ENCODE measurements at places on chromosomes 2 and 18.

GRCh38 chr2:108945969-108946368 lies 43.1 kb downstream of the EDAR start:
- no peak for DNase-seq

GRCh38 chr2:126901459-126901858 lies 2.8 kb downstream of the TEX51 start:
- no peak for DNase-seq

DNA sequence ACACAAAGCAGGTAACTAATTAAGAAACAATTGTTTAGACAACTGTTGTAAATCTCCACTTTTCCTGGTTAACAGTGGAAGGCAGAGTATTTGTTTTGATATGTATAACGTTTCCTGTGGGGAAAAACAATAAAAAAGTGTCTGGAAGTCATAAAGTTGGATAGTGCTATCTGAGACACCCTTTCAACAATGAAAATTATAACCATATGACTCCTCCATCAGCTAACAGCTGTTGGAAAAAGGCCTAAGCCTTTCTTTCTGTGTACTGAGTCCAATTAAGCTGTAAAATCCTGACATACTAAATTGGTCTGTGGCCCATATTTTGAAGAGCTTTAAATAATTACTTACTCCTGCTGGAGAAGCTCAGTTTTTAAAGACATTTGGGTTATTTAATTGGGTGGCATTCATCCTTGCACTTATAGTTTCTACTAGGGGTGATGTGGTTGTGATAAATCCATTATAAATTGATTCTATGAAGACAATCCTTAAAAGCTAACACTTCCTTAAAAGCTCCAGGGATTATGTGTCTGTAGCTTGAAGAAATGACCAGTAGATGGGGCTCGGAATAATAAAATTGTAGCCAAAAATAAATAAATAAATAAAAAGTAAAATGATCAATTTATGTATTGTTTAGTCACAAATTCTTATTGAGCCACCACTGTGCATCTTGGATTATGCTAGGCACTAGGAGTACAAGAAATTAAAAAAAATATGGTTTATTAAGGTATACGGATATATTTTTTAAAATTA lies 698.1 kb upstream of the NXPH2 start:
- no peak for DNase-seq

GRCh38 chr2:155368934-155369333 lies 670.4 kb downstream of the KCNJ3 start:
- DNase-seq: peak; percentile 32

DNA sequence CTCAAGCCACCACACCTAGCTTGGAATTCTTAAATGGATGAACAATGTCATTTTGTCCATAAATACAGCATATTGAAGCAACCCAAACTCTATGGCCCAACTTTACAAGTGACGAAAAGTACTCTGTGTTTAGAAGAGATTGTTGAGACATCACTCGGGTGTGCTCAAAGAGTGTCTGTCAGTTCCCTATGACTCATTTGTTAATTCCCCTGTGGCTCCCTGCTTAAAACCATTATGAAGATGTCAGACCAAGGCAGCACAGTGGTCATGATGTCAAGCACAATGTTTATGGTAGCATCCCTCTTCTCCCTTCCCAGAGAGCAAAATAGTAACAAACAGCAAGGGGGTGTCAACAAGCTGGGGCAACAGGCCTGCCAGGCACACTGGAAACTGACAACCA lies 3.0 kb downstream of the LYG1 start:
- no peak for DNase-seq

GRCh38 chr2:84631047-84631446 lies 114.7 kb downstream of the DNAH6 start:
- DNase-seq: peak; percentile 48

GRCh38 chr2:230319211-230319862 lies 7.7 kb upstream of the SP140L start:
- DNase-seq: no peak

DNA sequence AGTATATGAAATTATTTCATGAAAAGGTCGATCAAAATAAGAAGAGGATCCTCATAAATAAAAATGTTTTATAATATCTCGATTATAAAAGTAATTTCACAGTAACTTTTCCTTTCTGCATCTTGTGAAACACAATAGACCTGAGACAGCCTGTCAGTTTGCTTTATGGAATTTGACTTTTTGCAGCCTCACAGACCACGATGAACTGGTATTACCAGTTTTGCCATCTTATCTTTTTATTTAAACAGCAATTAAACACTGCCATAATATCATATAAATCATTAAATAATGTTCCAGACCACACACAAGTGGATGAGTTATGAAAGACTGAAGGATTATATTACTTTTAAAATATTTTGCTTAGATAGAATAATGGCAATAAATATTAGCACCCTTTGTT lies 10.7 kb upstream of the GALNT3 start:
- no peak for DNase-seq

DNA sequence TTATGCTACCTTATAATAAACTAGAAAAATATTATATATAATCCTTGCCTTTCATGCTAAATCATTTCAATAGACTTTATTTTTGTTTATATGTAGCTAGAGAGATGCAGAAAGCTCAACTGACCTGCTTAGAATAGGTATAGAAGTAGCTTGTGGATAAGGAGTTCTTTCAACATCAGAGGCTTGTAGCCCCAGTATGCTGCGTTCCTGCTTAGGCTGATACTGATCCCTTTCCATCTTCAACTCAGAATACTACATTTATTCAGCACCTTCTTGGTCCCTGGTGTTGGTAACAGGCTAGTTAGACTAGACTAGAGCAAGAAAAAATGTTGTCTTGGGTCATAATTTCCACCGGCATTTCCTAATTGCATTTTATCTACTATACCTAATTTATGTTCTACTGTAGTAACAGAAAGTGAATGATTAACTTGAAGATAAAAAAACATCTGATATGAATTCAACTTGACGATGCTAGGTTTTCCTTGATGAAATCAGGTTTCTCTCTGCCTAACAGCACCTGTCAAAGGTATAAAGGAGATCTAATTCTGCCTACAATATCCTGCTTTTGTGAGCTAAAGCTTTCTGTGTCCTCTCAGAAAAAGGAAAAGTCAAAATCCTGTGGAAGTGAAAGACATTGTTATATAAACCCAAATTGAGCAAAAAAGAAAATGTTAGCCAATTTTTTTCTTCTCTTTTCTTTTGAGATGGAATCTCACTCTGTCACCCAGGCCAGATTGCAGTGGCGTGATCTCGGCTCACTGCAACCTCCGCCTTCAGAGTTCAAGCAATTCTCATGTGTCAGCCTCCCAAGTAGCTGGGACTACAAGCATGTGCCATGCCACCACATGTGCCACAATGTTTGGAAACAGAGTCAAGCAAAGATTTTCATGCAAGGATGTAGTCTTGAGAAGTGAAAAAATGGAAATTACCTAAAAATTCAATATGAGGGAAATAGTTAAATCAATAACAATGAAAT lies 5.8 kb downstream of the PECR start:
- no peak for DNase-seq

DNA sequence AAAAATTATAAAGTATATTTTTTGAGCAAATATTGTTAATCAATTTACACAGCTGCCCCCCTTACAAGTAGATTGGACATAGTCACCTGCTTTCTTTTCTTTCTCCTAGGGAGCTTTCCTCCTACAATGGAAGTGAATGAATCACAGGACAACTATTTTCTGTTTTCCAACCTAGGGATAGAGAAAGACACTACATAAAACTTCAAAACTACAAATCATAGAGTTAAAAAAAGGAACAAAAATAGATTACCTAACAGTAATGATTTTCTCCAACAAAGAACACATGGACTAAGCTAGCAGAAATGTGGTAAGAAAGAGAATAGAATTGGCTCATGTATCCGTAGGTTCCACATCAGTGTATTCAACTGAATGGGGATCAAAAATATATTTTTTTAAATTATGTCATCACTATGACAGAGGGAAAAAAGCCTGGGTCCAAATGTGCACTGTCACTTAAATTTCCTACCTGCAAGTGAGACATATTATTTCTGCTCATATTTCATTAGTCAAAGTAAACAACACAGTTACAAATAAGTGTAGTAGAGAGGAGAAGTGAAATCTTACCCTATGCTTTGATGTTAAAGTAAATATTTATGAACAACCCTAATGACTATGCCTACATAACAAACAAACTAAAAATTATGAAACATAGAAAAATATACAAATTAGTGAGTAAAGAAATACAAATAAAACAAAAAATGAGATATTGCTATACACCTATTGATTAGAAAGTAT lies 756.7 kb downstream of the SOCS6 start:
- no peak for DNase-seq

GRCh38 chr2:98832172-98832571 lies 101.2 kb upstream of the MGAT4A start:
- no peak for DNase-seq

DNA sequence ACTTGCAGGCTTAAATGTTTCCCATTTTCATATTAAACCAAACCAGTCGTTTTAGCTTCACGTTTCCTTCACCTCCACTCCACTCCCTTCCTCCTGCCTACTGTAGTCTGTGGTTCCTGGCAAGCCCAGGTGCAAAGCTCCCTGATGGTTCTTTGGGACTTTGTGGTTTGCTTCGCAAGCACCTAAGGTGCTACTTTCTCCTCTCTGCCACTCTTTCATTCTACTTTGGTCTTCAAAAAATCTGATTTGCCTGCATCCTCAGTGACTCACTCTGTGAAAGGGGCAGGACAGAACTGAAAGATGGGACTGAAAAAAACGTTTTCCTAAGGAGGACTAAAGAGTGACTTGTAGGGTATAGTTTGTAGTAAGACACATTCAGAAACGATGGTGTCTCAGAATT lies 228.4 kb downstream of the CYRIA start:
- no peak for DNase-seq

GRCh38 chr18:75316223-75316622 lies 105.6 kb downstream of the TSHZ1 start:
- DNase-seq: no peak

DNA sequence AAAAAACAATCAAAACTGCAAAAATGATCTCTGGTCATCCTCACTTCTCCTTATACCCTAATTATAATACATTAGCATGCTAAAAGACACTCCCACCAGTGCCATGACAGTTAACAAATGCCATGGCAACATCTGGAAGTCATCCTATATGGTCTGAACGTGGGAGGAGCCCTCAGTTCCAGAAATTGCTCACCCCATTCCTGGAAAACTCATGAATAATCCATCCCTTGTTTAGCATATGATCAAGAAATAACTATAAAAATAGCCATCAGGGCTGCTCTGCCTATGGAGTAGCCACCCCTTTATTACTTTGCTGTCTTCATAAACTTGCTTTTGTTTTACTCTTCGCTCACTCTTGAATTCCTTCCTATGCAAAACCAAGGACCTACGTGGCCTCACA lies 5.7 kb upstream of the C2orf80 start:
- DNase-seq: no peak

GRCh38 chr2:24276349-24276899 lies 83.9 kb downstream of the ITSN2 start:
- DNase-seq: no peak

Measured in astrocyte of the spinal cord (primary cell).